H54 (cell line): ENCODE measurements at places on chromosomes 6 and 20.

DNA sequence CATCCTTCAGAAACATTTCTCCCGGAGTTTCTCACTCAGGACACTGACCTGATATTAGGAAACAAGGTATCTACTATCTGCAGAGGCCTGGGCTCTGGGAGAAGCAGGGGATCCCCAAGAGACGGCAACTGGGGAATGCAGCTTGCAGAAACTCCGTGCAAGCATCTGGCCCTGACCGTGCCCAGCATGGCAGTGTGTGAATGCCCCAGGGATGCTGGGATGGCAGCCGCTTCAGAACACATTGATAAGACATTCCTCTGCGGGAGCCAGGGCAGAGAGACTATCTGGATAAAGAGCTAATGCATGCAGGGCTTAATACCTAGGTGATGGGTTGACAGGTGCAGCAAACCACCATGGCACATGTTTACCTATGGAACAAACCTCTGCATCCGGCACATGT lies 55.4 kb downstream of the NFATC2 start:
- no peak for DNase-seq

DNA sequence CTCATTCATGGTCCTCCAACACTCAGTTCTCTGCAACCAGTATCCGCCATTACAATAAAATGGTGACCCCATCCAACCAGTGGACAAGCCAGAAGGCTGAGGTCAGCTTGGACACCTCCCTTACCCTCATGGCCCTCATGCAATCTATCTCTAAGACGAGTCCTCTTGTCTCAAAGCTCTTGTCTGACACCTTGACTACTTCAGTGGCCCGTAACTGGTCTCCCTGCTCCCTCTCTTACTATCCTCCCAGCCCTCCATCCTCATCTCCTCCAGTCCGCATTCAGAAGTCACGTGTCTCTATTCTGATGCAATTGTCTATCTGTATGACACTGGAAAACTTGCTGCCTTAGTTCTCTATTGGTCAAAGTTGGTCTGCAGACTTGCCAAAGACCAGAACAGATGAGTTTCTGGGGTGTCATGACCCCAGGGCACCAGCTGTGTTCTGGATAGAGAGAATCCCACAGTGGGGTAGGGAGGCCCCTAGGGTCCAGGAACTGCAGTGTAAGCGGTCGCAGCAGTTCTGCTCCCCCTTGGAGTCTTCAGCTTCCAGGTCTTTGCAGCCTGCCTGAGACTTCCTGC lies 59.6 kb upstream of the RNF24 start:
- DNase-seq, result no peak

DNA sequence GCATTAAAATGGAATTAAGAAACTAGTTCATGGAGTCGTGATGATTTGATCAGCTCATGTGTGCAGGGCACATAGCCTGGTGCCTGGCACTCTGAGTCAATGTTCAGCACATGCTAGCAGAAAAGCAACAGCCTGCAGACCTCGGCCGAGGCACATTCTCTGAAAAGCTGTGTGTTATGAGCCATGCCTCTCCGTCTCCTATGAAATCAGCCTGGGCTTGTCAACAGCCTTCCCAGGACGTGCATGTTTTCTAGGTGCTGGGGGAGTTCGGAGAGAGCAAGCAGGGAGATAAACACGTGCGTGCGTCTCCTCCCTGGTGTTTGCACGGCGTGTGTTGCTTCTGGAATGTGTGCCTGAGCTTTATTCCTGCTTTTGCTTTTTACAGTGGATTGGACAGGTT lies 207.8 kb upstream of the KCNG1 start:
- DNase-seq, result no peak

GRCh38 chr6:35751594-35751993 lies 14.8 kb downstream of the ARMC12 start:
- no peak for DNase-seq

GRCh38 chr6:147704691-147705090 lies 196.2 kb downstream of the SAMD5 start:
- DNase-seq, result no peak

DNA sequence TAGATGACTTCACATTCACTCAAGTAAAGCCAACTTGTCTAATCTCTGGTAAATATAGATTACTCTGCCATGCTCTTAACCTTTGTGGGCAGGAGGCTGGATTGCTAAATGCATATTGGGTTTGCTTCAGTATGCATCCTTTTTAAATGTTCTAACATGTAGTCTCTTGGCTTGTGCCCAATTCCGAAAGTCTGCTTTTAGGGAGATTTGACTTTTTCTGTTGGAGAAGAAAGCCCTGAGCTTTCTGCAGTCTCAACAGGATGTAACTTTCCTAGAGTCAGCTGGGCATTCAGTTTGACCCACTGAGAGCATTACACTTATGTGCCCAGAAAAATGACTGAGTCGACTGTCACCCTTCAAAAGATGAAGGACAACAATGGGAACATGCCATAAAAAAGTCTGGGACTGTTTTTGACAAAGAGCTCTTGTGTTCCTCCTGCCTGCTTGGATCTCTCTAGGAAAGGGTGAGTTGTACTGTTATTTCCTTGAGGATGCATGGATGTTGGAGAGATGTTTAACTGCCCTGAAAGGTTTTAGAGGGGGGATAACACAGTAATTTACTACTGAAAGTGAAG lies 299.4 kb downstream of the ZFAND3 start:
- no peak for DNase-seq

DNA sequence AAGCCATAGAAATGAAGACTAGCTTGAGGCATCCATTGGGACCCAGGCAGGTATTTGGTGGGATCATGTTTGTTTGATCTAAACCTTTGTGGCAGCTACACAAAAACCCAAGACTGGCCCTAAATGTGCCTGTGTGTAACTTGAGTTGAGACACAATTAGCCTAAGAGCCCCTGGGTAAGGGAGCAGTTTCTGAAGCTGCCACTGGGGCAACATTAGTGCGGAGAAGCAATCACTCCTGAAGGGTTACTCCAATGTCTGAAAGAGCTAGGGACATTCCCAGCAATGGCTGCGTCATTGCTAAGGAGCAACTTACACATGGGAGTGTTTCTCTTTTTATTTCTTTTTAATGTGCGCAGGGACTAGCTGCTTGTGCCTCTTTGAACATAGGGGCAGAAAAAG lies 67.9 kb upstream of the EEF1E1 start:
- DNase-seq, result no peak

DNA sequence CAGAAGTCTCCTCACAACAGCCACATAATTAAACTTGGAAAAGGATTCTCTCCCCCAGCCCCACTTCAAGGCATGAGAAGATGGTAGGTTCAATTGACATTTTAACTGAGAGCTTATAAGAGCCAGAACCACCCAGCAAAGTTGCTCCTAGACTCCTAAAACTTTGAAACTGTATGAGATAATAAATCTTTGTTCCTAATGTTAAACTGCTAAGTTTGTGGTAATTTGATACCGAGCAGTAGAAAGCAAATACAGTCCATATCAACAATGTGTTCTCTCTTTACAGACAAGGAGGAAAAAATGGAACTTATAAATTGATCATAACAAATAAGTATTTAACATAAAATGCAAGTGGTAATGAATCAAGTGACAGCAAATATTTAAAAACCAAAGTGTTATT lies 831.8 kb downstream of the MAFB start:
- no peak for DNase-seq

DNA sequence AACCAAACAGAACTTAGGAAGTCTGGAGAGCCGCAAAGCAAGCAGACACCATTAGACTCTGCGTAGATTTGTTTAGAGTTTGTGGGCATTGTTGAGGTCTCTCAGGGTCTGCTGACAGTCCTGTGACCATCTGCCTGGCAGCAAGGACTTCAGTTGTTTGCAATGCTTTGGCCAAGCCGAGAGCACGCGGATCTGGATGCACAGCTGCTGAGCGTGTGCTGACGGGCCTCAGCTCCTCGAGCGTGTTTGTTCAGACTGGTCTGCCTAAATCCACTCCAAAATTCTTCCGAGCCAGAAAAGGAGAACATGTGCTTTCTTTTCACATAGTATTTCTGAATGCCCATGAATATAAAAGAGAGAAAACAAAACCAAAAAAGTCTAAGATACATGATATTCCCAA lies 159.0 kb downstream of the ZNF217 start:
- DNase-seq, result no peak

GRCh38 chr6:158060455-158061360 lies 79.0 kb downstream of the SYNJ2 start:
- peak; percentile 59 for DNase-seq

DNA sequence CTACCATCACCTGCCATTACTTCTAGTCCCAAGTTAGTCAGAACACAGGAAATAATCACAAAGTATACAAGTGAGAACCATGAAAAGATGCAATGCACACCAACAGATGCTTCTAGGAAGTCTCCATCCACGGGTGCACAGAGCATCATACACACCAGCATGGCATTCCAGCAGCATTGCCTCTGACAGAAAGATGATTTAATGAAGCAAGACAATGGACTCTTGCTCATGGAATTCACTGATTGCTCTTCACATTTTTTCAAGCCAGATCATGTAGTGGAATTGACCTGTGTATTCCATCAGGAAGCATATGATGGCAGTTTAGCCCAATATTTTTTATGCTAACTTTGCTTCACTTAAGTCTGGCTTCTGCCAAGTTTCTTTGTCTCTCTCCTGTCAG lies 406.3 kb upstream of the RGS17 start:
- DNase-seq, result no peak

DNA sequence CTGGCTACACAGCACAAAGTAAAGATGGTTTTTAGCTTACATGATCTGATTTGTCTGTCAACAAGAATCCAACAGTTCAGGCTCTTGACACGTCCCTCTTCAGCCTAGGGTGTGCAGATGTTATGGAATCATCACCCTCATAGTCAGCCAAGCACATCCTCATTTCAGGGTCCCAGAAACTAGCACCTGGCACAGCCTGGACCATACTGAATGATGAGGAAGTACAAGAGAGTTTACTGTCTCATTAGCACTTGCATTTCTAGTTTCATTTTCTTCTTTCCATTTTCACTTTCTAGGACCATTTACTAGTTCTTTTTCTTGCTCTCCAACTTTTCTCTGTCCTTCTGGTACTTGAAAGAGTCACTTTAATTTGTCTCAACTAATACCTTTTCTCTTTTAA lies 6.5 kb downstream of the RIPOR2 start:
- DNase-seq, result no peak

DNA sequence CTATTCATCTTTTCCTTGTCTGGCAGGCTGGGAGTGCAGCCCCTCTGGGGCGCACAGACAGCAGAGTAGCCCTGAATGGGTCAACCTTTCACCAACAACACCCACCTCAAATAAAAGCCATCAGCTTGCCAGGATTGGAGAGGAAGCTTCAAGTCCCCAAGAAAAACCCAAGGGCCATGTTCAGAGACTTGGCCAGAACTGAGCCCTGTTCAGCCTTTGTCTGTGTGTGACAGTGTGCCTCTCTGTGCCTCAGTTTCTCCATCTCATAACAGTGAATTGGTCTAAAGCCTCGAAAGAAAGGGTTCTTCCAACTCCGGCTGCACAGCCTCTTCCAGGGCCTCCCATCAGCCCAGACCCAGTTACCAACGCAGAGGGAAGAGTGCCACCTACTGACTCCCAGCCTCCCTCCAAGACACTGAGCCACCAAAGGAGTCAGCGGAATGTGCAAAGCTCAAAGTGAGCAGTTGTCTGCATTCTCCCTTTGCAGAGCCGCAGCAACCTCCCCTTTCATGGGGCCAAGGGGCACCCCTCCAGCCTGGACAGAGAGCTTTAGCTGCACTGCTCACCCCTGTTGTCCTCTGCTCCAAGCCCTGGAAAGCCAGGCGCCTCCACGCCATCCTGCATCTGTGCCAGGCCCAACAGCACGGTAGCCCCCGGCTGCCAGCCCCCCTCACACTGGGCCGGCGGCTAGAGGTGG lies 82.7 kb upstream of the TOP1 start:
- DNase-seq, result peak; percentile 29

DNA sequence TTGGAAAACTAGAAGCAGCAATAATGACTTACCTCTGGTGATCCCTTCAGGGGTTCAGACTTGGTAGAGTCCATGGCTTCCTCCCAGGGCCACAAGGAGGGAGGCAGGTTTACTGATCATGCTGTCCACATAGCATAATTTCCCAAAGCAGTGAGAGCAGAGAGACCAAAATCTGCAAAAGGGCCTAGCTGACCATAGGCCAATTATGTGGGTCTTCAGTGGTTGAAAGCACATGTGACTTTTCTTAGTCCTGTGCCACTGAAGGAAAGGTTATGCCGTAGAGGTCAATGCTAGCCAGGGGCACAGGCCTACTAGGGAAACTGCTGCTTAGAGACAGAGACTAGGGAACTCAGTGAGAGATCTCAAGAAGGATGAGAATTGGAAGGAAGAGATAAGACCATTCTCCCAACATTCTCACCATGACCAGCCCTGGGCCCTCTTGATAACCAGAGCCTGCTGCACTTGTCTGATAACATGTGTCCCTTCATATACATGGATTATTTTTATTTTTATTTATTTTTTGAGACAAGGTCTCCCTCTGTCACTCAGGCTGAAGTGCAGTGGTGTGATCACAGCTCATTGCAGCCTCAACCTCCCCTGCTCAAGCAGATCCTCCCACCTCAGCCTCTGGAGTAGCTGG lies 2.0 kb upstream of the GTPBP2 start:
- DNase-seq, result no peak

DNA sequence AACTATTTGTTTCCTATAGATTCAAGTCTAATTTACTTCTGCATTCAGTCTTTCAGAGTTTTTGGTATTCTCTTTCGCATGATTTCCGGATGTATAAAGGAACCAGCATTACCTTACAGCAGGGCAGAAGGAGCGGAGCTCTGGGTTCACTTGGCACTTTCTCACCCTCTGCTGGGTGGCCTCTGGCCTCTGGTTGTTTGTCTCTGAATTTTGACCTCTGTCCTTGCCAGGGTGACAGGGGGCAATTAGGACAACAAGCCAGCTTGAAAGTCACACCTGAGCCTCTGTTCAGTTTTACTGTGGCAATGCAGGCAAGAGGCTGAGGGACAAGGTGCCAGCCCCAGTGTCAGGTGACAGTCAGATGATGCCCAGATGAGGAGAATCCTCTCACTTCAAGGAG lies 69.4 kb upstream of the KIF25 start:
- no peak for DNase-seq

DNA sequence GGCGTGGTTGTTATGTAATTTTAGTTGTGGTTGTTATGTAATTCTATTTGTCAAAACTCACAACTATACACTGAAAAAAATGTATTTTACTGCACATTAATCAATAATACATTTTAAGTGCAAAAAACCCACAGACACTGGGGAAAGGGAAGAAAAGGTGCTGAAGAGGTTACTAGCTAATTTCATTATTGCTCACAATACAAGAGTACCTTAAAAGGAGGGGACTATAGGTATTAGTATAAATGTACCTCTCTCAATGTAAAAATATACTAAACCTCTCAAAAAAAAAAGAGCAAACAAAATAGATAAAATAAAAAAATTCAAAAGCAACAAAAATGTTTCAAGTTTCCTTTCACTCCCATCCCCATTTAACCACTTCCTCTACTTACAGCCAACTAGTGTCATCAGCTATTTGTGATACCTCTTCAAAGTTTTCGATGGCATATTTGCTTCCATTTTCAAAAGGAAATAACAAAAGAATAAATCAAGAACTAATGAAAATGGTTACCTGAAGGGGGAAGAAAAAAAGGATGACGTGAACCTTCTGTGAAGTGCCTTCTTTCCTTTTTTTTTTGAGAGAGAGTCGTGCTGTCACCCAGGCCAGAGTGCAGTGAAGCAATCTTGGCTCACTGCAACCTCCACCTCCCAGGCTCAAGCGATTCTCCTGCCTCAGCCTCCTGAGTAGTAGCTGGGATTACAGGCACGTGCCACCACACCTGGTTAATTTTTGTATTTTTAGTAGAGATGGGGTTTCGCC lies 30.2 kb downstream of the RANBP9 start:
- no peak for DNase-seq
